A549 treated with Hydrocortisone at 1 μM for 4 hours (cell line): ENCODE measurements at places on chromosomes 6 and 20. TPM values are rescaled to one million over a fixed set of nuclear protein-coding genes. Genes with fewer than 3 reads are reported as not detected.

Gene FOXF2
- 14.4 to 20.7 TPM (median 19.4 TPM) in 5 replicates for total RNA-seq

Gene CLPSL1
- not detected in 5 replicates for total RNA-seq

Gene FAM217A
- total RNA-seq: not detected in 5 replicates

Gene MACROD2
- total RNA-seq: 0.41 to 0.67 TPM (median 0.50 TPM) in 5 replicates

Gene GSTA2
- total RNA-seq: 0.10 TPM in 1 of 5 replicates, not detected in the others

Gene AVP
- total RNA-seq: not detected in 5 replicates

Gene ACOT13
- total RNA-seq: 11.1 to 27.2 TPM (median 26.0 TPM) in 5 replicates

Gene PGC
- 0.08 to 0.14 TPM (median 0.12 TPM) in 3 of 5 replicates, not detected in the others for total RNA-seq

Gene SLC32A1
- not detected in 5 replicates for total RNA-seq

Gene PAQR8
- total RNA-seq: 0.95 to 1.3 TPM (median 1.3 TPM) in 5 replicates

Gene FHL5
- total RNA-seq: not detected in 5 replicates

Gene MAFB
- total RNA-seq: 0.13 to 0.44 TPM (median 0.15 TPM) in 5 replicates

Gene LATS1
- 4.8 to 8.2 TPM (median 8.0 TPM) in 5 replicates for total RNA-seq

Gene SCGN
- total RNA-seq: 0.17 to 0.36 TPM (median 0.21 TPM) in 5 replicates

Gene KCTD20
- total RNA-seq: 16.6 to 21.9 TPM (median 17.4 TPM) in 5 replicates

Gene PTGIS
- 0.02 to 0.07 TPM (median 0.05 TPM) in 3 of 5 replicates, not detected in the others for total RNA-seq

Gene OXT
- total RNA-seq: not detected in 5 replicates

Gene ULBP1
- total RNA-seq: 0.77 to 0.89 TPM (median 0.83 TPM) in 5 replicates

Gene LPA
- 0.08 to 0.18 TPM (median 0.09 TPM) in 5 replicates for total RNA-seq

Gene MDC1
- total RNA-seq: 14.7 to 20.9 TPM (median 17.4 TPM) in 5 replicates

Gene FOXS1
- 0.20 to 0.42 TPM (median 0.39 TPM) in 5 replicates for total RNA-seq

Gene BTNL2
- not detected in 5 replicates for total RNA-seq

Gene ADGB
- total RNA-seq: not detected in 5 replicates

Gene VWA7
- total RNA-seq: 1.1 to 1.7 TPM (median 1.5 TPM) in 5 replicates

Gene MYCT1
- total RNA-seq: 0.02 to 0.07 TPM in 2 of 5 replicates, not detected in the others

Gene SERPINB1
- 43.4 to 52.2 TPM (median 49.1 TPM) in 5 replicates for total RNA-seq

Gene MAN1A1
- total RNA-seq: 0.05 to 0.08 TPM (median 0.07 TPM) in 5 replicates

Gene MOG
- total RNA-seq: not detected in 5 replicates

Gene SPATS1
- not detected in 5 replicates for total RNA-seq

Gene RNF114
- total RNA-seq: 58.1 to 62.1 TPM (median 59.1 TPM) in 5 replicates

Gene PSORS1C2
- 0.09 TPM in 1 of 5 replicates, not detected in the others for total RNA-seq

Gene ARMH2
- not detected in 5 replicates for total RNA-seq

Gene ZC2HC1B
- not detected in 5 replicates for total RNA-seq

Gene GNAS-AS1
- not detected in 5 replicates for total RNA-seq

Gene ZNF341
- total RNA-seq: 3.1 to 4.2 TPM (median 3.7 TPM) in 5 replicates

Gene SIM1
- not detected in 5 replicates for total RNA-seq

Gene CABLES2
- total RNA-seq: 4.4 to 6.4 TPM (median 5.7 TPM) in 5 replicates

Gene MRPS18A
- 46.1 to 48.8 TPM (median 48.0 TPM) in 5 replicates for total RNA-seq

Gene FBXO5
- total RNA-seq: 18.1 to 22.6 TPM (median 19.2 TPM) in 5 replicates

Gene HLA-DPA1
- 0.08 to 0.25 TPM in 2 of 5 replicates, not detected in the others for total RNA-seq

Gene C6orf141
- total RNA-seq: 7.8 to 10.1 TPM (median 9.2 TPM) in 5 replicates

Gene CTCFL
- 0.02 TPM in 1 of 5 replicates, not detected in the others for total RNA-seq

Gene GPR6
- total RNA-seq: not detected in 5 replicates

Gene APOBEC2
- total RNA-seq: not detected in 5 replicates

Gene CDS2
- total RNA-seq: 53.1 to 66.2 TPM (median 63.0 TPM) in 5 replicates

Gene CAP2
- total RNA-seq: 10.0 to 14.3 TPM (median 11.5 TPM) in 5 replicates

Gene PPP1R3D
- 1.9 to 3.0 TPM (median 2.3 TPM) in 5 replicates for total RNA-seq

Gene SLC17A2
- not detected in 5 replicates for total RNA-seq
